CD4-positive, alpha-beta memory T cell (primary cell): ENCODE measurements at places on chromosomes 16 and 17. TPM values are rescaled to one million over a fixed set of nuclear protein-coding genes. Genes with fewer than 3 reads are reported as not detected.

Gene SRR
- total RNA-seq: 6.9 TPM

Gene CCL15
- total RNA-seq: not detected

Gene CHST4
- not detected for total RNA-seq

- no peaks in the 10 kb centered on the region for H3K27me3 ChIP-seq
- DNase-seq: no peak
- no peaks in the 10 kb centered on the region for H3K36me3 ChIP-seq
- no peaks in the 10 kb centered on the region for H3K4me1 ChIP-seq
- H3K27ac ChIP-seq: no peak overlapping the region
Measured at GRCh38 chr17:22692066-22692805, 999.9 kb downstream of the KCNJ18 start.

GRCh38 chr17:27974531-27975145, 67.8 kb upstream of the NLK start:
- H3K27me3 ChIP-seq: no peaks in the 10 kb centered on the region
- no peak overlapping the region for H3K27ac ChIP-seq
- DNase-seq: no peak
- H3K36me3 ChIP-seq: no peaks in the 10 kb centered on the region

GRCh38 chr17:45389354-45389753, 43.3 kb downstream of the ARHGAP27 start:
- peaks cover 4% of the 10 kb centered on the region for H3K4me1 ChIP-seq
- H3K27ac ChIP-seq: no peak overlapping the region

GRCh38 chr17:40112718-40113109, 9.1 kb upstream of the MSL1 start:
- H3K27me3 ChIP-seq: no peaks in the 10 kb centered on the region
- H3K27ac ChIP-seq: peak overlapping the region; percentile 51
- H3K4me3 ChIP-seq: no peak overlapping the region
- no peak for DNase-seq
- peaks cover 65% of the 10 kb centered on the region for H3K4me1 ChIP-seq

DNA sequence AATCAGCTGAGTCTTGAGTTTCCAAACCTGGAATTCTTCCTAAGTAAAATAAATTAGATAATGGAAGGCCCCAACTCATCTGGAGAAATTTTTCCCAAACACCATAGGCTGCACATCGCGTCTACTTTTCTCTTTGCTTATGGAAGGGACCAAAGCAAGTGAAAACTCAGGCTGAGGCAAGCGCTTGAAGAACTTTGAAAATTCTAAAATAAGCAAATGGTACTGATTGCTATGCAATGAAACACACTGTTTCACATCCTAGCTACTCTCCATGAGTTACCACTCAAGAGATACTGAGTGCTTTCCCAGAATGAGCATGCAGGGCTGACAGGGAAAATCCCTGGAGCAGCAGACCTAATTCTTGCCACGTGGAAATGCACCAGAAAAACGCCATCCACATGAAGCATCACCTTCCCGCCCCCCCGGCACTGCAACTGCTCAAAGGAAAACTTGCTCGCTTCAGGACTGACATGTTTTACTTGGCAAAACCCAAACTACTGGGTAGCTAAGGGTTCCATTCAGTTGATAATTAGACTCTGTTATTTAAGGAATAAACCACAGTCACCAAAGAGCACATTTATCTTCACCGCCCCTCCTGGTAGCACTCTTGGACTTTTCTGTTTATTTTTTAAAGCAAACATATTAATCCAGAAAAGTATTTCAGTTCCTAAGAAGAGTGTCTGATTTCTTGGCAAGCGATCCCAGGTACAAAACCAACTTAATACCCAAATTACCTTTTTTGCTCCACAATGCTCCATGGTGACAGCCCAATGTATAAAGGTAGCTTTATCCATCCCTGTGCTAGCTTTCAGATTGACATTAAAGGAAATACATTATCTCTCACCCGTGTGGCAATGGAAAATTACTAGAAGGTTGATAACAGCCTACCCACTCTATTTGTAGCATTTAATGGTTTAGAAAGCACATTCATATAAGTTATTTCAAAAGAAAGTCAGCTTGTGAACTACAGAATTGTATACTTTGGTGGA, 62.5 kb downstream of the WDR59 start:
- DNase-seq: no peak
- no peak overlapping the region for H3K4me3 ChIP-seq
- no peaks in the 10 kb centered on the region for H3K27me3 ChIP-seq
- H3K4me1 ChIP-seq: no peaks in the 10 kb centered on the region

DNA sequence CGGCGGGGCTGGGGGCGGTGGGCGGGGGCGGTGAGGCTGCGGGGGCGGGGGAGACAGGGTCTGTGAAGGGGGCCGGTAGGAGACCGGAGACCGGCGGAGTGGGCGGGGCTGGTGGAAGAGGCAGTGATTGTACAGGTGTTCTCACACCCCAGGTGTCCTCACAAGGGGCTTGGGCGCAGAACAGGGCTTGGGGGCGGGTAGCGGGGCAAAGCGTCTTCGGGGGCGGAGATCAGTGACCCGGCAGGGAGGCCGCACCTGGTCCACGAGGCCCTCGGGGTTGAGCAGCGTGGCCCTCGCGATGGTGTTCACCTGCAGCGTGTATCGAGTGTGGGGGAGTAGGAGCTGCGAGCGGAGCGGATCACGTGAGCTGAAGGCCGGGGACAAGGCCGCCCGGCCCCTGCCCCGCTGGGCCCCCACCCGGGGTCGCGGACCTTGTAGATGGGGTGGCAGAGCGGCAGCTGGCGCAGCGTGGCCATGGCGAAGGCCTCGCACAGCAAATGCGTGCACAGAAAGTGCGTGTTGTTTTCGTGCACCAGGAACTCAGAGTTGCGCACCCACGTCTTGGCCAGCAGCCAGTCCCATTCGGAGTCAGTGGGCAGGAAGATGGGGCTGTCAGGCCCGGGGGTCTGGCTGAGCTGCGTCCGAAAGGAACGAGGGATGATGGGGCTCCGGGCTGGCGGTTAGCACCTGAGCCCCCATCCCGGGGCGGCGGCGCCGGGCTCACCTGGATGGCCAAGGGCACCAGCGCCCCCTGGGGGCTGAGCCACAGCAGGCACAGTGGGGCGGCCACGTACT, 8.5 kb downstream of the ALOXE3 start:
- H3K27ac ChIP-seq: no peak overlapping the region
- peak; percentile 82 for DNase-seq
- no peaks in the 10 kb centered on the region for H3K36me3 ChIP-seq

DNA sequence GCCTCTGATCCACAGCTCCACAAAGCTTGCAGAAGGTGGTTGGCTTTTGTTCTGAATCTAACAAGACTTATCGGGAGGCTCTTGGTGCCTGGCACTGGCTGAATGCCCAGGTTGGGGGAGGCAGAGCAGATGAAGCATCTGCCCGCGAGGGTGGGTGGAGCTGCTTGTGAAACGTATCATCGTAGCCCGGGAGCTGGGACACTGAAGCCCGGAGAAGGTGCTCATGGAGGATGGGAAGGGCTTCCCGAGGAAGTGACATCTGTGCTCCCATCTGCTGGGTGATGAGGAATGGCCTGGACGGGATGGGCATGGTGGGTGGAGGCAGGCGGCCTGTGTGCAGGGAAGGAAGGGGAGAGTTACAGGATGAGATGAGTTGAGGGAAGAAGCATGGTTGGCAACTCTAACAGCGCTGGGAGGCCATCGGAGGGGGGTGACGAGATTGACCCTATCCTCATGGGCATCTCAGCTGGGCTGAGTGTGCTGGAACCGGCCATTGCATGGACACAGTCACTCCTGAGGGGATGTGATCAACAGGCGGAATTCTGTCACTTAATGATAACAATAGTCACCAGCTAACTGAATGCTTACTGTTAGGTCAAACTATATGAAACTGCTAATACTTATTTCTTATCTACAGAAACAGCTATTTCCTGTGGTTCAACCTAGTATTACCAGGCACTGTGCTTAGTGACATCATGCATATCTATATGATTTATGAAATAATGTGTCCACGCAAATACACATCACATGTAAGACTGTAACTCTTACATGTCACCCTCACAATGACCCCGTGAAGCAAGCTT, 102.7 kb downstream of the ABCC6 start:
- H3K27ac ChIP-seq: no peak overlapping the region
- no peaks in the 10 kb centered on the region for H3K27me3 ChIP-seq
- H3K4me1 ChIP-seq: no peaks in the 10 kb centered on the region
- no peak for DNase-seq
- H3K4me3 ChIP-seq: no peak overlapping the region

DNA sequence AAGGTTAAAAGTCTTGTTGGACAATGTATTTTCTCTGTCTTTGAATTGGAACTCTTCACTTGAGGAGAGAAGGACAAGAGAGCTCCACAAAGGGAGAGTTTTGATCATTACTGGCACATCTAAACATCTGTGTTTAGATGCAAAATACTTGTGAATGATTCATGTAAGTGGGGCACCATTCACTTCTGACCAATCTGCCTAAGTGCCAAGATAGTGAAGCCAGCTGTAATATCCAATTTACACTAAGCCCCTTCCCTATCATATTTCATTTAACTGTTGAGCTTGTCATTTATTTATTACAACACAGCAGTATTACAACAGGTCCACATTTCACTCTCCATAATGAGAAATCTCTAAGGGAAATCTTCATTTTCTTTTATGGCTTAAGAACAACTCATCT, 832.3 kb upstream of the GOT2 start:
- no peaks in the 10 kb centered on the region for H3K4me1 ChIP-seq
- no peaks in the 10 kb centered on the region for H3K36me3 ChIP-seq
- no peak overlapping the region for H3K27ac ChIP-seq
- no peak overlapping the region for H3K4me3 ChIP-seq
- no peaks in the 10 kb centered on the region for H3K27me3 ChIP-seq
- DNase-seq: no peak

DNA sequence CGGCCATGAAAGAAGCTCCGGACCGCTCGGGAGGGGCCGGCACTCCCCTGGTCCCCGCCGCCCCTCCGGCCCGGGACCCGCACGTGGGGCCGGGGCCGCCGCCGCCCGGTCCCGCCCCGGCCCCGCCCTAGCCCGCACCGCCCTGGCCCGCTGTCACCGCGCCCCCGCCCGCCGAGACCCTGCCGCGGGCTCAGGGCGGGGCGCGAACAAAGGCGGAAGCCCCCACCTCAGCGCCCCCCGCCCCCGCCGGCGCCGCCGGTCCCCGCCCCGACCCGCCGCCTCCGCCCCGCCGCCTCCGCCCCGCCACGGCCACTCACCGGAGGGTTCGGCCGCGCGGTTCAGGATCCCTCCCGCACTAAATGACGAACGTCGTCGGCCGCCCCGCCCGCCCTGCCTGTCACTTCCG, at the start of gene ARHGDIA:
TSS of gene ARHGDIA (minus strand) at position 357 of the 406 bp plus-strand sequence. CDS start 1,407 bp downstream, outside the sequence.
- no peak for DNase-seq
- H3K27ac ChIP-seq: peak within 1 kb of the TSS; percentile 95
- peaks cover 26% of the 10 kb centered on the region for H3K36me3 ChIP-seq
- H3K4me3 ChIP-seq: peak within 1 kb of the TSS; percentile 95

- no peak overlapping the region for H3K4me3 ChIP-seq
- H3K36me3 ChIP-seq: peaks cover 17% of the 10 kb centered on the region
- no peaks in the 10 kb centered on the region for H3K27me3 ChIP-seq
Measured at GRCh38 chr16:23434380-23434779, 18.6 kb downstream of the COG7 start.

DNA sequence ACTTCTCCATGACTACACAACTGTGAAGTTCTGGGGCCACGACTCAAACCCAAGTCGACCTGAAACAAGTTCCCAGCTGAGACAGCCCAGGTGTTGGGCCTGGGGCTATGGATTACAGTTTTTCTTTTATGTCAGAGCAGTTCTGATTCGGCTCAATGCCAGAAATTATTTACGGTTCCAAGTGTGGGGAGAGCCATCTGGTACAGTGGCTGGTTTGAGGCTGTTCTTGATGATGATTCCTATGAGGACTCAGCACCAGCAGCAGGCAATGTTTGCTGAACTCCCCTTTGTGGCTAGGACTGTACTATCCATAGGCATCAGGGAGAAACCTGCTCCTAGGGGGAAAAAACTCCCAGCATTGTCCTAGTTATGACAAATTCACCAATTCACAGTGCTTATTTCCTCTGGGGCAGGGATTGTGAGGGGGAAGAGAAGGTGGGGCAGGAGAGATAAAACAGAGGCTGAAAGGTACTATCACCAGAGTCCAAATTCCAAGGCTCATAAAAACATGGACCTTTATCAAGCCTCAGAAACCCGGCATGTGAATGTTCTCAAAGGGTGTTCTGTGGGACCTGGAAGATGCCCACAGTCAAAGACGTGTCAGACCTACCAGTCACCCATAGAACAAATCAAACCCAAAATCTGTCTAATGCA, 18.2 kb upstream of the CMTM4 start:
- no peak overlapping the region for H3K4me3 ChIP-seq
- H3K4me1 ChIP-seq: no peaks in the 10 kb centered on the region
- H3K36me3 ChIP-seq: no peaks in the 10 kb centered on the region
- H3K27ac ChIP-seq: no peak overlapping the region

DNA sequence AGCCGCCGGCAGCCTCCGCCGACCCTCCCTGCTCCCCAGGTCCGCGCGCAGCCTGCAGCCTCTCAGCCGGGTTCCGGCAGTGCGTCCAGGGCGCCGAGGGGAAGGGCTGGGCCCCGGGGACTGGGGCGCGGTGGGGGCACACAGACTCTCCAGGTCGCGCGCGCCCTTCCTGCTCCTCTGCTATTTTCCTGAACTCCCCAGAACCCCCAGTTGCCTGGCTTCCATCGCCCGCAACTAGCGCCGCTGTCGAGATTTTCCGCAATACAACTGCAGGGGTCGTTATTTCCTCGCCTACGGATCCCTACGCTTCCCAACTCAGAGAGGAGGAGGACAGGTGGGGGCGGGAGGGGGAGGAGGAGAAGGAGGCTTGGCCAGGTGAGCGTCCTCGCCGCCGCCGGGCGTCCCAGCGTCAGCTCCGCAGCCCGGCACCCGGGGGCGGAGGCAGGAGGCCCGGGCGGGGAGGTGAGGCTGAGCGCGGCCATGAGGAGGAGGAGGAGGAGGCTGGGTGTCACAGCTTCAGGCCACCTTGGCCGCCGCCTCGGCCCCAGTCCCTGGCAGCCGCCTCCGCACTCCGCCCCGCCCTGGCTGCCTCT, at the start of gene CA10:
TSS of gene CA10 (minus strand) at position 265 of the 593 bp plus-strand sequence.
- H3K36me3 ChIP-seq: no peaks in the 10 kb centered on the region
- no peak within 1 kb of the TSS for H3K27ac ChIP-seq
- no peaks in the 10 kb centered on the region for H3K4me1 ChIP-seq
- peaks cover 7% of the 10 kb centered on the region for H3K27me3 ChIP-seq
- DNase-seq: no peak

DNA sequence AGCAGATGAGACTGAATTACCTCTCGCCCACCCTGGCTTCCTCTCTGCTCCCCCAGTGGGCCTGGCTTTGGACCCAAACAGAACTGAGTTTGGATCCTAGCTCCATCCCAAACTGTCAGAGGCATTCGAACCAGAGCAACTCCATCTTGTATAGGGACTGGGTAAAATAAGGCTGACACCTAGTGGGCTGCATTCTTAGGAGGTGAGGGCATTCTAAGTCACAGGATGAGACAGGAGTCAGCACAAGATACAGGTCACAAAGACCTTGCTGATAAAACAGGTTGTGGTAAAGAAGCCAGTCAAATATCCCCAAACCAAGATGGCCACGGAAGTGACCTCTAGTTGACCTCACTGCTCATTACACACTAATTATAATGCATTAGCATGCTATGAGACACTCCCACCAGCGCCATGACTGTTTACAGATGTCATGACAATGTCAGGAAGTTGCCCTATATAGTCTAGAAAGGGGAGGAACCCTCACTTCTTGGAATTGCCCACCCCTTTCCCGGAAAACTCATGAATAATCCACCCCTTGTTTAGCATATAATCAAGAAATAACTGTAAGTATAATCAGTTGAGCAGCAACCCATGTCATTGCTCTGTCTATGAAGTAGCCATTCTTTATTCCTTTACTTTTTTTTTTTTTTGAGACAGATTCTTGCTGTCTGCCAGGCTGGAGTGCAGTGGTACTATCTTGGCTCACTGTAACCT, 44.4 kb downstream of the LYRM1 start:
- no peak overlapping the region for H3K27ac ChIP-seq
- peaks cover 7% of the 10 kb centered on the region for H3K4me1 ChIP-seq
- no peaks in the 10 kb centered on the region for H3K36me3 ChIP-seq
- no peak overlapping the region for H3K4me3 ChIP-seq
